ENCODE measurements at places on chromosomes 2 and 18.
A peak's percentile ranks its signal among the peaks of the same experiment; 100 is the strongest.

DNA sequence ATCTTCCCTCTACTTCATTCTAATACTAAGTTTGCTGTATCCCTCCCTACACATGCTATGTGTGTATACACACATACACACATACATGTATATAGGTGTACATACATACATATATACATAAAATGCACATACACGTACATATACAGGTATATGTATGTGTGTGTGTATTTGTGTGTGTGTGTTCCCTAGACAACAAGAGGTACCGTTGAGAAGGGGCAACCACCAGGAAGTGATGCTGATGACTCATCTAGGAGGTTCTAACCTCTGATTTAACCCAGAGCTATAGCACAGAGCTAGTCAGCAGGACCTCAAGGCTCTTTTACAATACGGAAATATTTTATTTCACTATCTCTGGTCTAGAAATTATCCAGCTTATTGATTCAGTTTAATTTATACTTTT is 139.2 kb downstream of the LAMA3 start:
- peak; percentile 52 for DNase-seq

GRCh38 chr2:135265960-135266490 is 213.9 kb downstream of the RAB3GAP1 start:
- no peak for DNase-seq

GRCh38 chr2:95390881-95391321 is 11.6 kb upstream of the FAHD2A start:
- DNase-seq = no peak

GRCh38 chr2:131085646-131086045 is 7.6 kb downstream of the FAM168B start:
- DNase-seq = no peak

- no peak for DNase-seq
Observed at GRCh38 chr2:212537726-212538304, 787 bp downstream of the ERBB4 start.

DNA sequence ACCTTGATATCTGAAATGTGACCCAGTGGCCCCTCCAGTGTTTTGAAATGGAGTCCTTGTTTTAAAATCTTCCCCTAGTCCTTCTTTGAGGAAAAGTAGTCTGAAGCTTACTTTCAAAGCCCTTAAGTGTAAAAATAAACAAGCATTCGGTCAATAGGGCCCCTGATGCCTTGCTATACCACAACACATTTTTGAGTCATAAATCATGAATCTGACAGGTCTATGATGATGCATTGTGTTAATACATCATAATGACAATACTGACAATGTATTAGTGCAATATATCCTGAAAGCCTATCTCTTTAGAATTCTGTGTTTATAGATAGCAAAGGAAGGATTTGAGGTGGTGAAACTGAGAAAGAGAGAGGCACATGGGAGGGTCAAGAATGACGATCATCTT is 464.2 kb downstream of the MEIS1 start:
- no peak for DNase-seq

DNA sequence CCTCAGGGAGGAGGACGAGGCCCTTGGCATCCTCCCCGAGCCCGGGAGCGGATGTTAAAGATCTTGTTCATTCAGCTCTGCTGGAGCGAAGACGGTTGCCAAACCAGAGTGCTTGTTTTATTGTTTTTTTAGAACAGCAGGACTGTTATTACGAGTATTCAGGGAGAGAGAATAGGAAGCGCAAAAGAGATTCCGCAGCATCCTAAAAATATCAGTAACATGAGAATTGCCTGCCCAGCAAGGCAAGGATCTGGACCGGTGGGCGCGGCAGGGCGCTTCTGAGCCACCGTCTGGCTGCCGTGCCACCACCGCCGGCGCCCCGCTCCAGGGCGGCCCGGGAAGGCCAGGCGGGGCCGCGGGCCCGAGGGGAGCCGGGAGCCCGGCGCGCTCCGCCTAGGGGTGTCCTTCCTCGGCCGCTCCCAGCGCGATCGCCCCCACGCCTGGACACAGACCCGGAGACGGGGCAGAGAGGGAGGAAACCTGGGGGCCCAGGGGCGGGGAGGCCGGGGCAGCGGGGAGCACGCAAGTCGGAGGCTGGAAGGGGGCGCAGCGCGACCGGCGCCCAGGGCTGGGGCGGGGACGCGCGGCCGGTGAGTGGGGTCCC is 843 bp downstream of the CYS1 start:
- peak; percentile 48 for DNase-seq

GRCh38 chr18:35345460-35345921 is 1.3 kb upstream of the ZNF24 start:
- DNase-seq = peak; percentile 32

DNA sequence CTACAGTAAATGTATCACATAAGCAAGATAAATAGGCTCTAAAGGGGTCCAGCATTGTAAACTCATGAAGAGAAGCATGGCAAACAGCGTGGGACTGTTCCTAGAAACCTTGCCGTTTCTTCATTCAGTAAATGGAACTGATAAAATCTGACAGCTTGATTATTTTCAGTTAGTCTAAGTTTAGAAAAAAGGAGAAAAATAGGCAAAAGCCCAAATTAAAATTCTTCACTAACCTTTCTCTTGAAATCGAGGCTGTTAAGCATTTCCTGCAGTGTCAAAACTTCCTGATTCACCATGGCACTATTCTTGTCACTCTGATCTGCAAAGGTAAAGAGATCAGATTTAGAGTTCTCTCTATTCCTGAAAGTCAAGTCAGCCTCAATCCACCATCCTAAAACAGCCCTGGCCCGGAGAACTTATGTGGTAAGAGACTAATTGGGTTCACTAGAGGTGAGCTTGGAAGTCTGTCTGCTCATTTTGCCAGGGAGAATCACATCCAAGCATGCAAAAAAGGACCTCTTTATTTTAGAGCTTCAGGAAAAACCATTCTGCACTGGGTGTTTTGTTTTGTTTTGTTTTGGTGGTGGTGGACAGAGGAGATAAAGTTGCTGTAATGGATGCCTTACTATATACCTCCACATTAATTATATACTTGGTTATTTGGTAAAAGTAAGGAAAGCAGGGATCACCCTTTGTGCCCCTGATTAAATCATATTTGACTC is 52.4 kb upstream of the STAT1 start:
- DNase-seq = no peak

GRCh38 chr2:216354306-216354705 is 18.0 kb downstream of the MARCHF4 start:
- DNase-seq = no peak

DNA sequence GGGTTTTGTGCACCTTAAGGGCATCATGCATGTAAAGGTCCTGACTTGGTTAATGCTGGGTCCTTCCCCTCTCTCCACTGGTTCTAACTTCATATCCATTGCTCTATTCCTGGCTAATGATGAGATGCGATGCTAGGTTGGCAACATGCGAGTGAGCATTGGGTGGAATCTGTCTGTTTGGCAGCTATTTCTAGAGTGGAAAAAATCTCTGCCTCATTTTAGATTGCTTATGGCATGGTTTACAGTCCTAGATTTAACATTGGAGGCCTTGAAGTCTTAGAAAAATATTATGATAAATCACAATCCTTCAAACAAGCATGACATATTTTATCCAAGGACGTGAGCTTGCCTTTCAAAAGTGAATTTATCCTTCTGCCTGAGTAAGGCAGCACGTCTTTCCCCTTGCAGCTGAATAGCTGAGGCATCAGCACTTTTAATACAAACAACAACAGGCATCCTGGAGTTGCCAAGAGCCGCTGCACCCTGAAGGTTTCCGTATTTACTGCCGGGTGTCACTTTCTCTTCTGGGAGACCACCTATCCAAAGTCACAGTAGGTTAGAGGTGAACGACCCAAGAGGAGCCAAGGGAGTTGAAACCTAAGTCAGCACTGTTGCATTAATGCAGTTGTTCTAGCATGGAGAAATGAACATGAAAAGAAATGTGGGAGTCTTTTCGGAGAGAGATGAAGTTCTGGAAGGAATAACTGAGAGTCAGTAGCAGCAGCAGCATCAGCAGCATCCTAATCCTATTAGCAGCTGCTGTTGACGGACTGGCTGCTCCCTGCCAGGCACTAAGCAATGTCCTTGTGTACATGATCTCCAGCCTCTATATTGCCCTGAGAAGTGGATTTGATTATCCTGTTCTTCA is 78.4 kb downstream of the MAPK4 start:
- DNase-seq = no peak

DNA sequence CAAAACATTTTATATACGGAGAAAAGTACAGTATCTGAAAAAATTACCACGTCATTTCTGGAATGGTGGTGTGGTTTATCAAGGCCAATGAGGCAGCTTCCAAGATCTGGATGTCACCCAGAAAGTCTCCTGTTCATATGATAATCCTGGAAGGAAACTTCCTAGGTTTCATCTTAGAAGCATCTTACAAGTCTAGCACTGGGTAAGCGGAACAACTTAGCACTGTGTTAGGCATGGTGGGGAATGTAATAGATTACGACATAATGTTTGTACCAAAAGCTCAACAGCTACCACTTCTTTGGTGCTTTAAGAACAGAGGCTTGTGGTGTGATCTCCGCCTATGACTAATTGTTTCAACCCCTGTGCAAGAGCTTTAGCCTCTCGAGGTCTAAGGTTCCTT is 63.1 kb upstream of the LYPD1 start:
- no peak for DNase-seq

GRCh38 chr2:181850936-181851560 is 40.5 kb upstream of the ITPRID2 start:
- no peak for DNase-seq

- DNase-seq = peak; percentile 77
Observed at GRCh38 chr2:136025057-136025973, 39.9 kb upstream of the DARS1 start.

GRCh38 chr2:34147780-34148179 is 548.7 kb upstream of the FAM98A start:
- no peak for DNase-seq

DNA sequence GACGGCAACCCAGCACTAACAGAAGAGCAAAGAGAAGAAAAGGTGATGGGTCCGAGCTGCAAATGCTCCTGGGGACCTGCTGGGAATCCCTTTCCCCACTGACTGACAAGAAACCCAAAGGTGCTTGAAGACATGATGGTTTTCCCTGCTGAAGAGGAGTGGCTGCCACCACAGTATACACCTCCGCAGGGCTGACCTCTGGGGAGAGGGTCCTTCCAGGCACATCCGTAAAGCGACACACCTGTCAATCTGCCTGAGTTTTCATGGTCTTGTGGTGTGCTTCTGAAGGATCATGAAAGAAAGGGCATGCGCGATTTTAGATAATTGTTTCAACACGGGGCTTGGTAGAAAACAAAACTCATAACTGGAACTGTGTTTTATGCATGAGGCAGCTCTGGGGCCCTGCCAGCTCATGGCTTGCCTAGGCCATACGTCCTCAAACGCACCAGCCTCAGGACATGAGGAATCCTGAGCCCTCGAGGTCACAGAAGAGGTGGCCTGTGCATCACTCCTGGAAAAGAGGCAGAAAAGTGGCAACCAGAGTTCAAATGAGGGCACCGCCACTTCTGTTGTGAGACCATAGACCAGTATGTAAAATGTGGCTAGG is 51.8 kb downstream of the SERTAD2 start:
- DNase-seq = no peak

GRCh38 chr2:95354469-95354901 is 48.0 kb upstream of the FAHD2A start:
- no peak for DNase-seq

GRCh38 chr18:34085140-34085739 is 139.5 kb downstream of the NOL4 start:
- no peak for DNase-seq

DNA sequence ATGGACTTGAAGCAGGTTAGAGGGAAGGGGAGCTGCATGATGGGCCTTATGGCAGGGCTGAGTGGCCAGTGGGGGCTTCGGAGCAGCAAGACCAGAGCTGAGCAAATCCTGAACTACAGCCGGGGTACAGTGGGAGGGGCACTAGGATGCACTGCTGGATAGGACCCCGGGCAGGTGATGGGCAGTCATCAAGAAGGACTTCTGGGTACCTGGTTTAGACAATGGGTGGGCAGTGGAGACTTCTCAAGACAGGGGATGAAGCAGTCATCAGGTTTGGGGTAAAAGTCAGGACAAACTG is 507.4 kb upstream of the MYT1L start:
- DNase-seq = no peak

DNA sequence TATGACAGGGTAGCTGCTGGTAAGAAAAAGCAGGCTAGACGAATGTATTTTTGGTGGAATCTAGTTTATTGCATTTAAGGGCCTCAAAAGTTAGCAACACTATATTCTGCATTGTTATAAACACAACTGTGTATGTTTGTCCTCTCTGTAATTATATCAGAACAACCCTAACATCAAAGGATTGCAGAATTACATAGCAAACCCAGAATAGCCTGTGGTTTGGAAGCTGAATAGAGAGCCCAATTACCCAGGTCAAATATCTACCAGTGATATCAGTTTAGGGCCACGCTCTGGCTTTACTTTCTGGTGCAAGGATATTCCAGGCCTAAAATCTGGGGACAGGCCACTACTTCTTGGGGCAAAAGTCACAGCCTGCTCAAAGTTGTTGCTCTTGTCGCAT is 25.1 kb upstream of the MRO start:
- no peak for DNase-seq

- DNase-seq = no peak
Observed at GRCh38 chr2:176419591-176420071, 150.4 kb downstream of the MTX2 start.

- DNase-seq = peak; percentile 50
Observed at GRCh38 chr2:148971547-148971946, 67.0 kb upstream of the LYPD6B start.

DNA sequence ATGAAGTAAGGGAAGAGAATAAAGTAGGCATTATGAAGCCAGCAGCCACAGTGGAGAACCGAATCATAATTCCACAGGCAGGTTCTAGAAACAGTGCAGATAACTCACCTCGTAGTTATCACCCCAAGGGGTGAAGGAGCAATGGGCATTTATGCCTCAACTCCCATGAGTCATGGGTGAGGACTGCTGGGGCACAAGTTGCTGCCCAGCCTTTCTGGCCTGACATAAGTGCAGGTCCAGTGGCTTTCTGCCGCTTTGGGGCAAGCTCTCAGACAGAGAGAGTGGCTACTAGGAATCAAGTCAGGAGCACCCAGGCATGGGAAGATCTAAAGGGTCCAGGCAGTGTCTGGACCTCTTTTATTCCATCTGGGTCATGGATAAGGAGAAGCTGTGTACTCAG is 149.8 kb downstream of the SUCLG1 start:
- no peak for DNase-seq

DNA sequence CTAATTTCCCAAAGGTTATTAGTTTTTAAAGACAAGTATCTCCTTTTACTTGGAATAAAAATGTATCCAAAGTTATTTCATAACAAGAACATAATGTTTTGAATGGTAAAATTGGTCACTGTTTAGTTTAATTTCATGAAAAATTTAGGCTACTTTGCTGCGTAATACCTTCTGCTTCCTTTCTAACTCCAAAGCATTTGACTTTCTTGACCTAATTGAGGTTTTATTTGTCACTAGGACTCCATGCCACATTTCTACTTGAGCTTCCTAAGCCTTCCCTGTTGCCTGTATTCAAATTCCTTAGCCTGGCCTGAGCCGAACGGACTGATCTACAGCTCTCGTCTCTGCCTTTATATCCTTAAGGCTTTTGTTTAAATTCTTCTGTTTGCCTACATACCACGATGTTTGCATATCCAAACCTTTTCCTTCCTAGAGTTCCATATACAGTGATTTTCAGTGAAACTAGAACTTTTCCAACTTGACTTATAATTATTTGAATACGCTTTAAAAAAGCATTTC is 25.1 kb downstream of the ARMC9 start:
- no peak for DNase-seq

- no peak for DNase-seq
Observed at GRCh38 chr2:66919286-66919685, 477.8 kb upstream of the ETAA1 start.

GRCh38 chr18:58449464-58449863 is 179.4 kb downstream of the ALPK2 start:
- no peak for DNase-seq

Measured in GM13976 (cell line).